OCI-LY7 (cell line): ENCODE measurements at places on chromosomes 13 and 19.

DNA sequence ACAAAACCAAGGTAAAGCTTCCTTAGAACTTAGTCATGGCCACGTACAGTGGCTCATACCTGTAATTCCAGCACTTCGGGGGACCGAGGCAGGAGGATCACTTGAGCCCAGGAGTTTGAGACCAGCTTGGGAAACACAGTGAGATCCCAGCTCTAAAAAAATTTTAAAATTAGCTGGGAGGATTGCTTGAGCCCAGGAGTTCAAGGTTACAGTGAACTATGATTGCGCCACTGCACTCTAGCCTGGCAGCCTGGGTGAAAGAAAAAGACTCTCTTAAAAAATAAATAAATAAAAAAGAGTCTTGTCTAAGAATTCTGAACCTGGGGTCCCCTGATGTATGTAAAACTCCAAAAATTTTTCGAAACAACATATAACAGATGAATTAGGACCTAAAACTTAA is 34.9 kb downstream of the N4BP2L2 start:
- no peak for DNase-seq

DNA sequence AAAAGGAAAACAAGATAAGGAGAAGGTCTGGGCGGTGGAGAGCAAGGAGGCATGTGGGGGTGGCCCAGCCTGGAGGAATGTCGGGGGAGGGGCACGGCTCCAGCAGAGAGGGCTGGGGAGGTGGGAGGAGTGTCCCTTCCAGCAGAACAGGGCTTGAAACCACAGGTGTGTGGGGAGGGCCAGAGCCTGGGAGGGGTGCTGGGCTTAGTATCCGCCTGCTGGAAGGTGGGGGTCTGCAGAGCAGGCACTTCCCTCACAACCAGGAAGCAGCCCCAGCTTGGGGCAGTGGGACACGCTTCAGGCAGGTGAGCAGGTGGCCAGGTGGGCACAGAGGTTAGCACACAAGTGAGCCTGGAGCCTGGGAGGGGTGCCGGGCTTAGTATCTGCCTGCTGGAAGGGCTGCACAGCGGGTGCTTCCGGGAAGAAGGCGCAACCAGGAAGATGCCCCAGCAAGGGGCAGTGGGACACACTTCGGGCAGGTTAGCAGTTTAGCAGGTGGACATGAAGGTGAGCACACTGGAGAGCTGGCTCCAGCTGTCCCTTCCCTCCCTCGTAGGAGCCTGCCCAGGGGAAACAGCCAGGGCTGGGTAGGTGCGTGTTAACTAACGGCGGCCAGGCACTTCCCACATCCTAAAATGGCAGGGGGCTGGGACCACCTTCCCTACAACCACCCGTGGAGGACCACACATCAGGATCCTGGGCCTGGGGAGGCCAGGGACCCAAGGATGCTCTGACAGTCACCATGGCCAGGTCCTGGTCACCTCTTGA is 3.0 kb downstream of the GAS6 start:
- no peak for DNase-seq

GRCh38 chr19:31348481-31349159 is 616 bp downstream of the TSHZ3 start:
- no peak for DNase-seq

GRCh38 chr13:113169277-113170272 is 11.1 kb downstream of the PROZ start:
- DNase-seq, result no peak

- no peak for DNase-seq
Measured at GRCh38 chr13:110503979-110504499, 57.5 kb downstream of the RAB20 start.

DNA sequence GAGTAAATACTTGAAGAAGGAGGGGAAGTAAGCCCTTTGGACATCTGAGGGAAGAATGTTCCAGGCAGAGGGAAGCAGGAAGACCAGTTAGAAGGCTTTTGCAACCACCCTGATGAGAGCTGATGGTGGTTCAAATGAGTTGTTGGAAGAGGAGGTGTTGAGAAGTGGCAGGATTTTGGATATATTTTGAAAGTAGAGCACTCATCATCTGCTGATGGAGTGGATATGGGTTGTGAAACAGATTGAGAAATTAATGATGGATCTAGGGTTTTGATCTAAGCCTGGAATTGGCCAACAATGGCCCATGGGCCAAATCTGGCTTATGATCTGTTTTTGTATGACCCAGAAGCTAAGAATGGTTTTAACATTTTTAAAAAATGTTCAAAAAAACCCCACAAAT is 230.7 kb downstream of the NDFIP2 start:
- DNase-seq, result no peak

- DNase-seq, result no peak
Measured at GRCh38 chr13:32278426-32278825, 36.7 kb downstream of the ZAR1L start.

DNA sequence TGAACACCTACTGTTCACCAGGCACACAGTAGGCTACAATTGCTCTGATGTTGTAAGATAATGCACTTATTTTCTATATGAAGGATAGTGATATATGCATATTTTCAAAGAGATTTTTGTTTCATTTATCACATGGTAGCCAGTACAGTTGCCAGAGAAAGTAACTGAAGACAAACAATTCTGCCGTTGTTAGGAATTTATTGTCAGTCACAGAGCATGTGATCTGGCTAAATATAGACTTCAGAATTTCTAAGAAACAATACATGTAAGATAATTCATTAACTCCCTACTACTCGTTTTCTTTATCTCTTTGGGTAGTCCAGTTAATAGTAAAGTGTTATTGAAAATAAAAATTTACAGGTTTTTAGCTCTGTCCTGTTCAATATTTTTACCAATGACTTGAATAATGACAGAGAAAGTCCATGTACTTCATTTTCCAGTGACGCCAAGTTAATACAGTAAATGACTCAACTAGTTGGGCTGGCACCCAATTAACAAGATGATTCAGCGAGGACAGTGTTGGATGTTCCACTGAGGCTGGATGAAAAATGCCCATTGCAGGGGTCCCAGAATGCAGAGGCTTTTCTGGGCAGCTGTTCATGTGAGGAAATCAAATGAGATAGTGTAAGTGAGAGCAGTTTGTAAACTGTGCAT is 35.6 kb downstream of the GJA3 start:
- DNase-seq, result no peak

- no peak for DNase-seq
Measured at GRCh38 chr19:33434069-33434885, 60.8 kb downstream of the CEBPG start.

DNA sequence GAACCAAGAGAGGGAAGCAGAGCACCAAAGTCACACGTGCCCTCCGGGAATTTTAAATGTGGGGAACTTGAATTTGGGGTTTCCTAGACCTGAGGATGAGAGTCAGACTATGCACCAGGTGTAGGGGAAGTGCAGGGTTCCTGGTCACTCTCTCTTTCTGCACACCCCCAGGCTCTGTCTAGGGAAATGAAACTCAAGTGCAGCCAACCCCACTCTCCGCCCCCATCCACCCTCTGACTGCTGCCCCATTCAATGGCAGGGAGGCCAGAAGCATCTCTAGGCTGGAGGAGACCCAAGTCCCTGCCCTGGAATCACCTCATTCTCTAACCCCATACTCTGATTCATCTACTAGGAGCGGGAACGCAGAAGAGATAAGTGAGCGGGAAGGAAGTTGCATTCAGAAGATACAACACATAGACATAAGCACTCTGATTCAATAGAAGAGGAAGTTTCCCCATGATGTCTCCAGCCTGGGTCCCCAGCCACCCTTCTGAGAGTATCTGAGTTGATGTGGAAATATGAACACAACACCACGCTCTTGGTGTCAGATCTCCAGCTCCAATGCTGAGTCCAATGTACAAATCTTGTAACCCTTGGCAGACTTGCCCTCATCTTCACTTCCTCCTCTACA is 4.7 kb upstream of the SIGLEC14 start:
- DNase-seq, result peak; percentile 48

DNA sequence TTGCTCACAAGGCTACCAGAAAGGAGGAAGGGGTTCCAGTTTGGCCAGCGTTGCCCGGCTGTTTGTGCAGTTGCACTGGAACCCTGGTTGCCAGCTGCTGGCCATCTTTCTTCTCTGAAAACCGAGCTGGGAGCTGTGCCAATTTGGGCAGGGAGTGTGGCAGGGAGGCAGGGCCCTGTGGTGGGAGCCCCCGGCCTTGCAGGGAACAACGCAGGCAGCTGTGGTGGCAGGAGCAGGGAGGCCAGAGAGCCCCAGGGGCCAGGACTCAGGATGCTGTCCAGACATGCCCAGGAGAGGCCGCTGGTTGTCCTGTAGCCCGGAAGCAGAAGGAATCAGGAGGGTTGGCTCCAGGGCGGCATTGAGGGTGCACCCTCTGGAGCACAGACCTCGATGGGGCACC is 4.8 kb downstream of the KMT5C start:
- DNase-seq, result no peak

- peak; percentile 87 for DNase-seq
Measured at GRCh38 chr19:35869327-35870123, 1.2 kb downstream of the APLP1 start.

- DNase-seq, result no peak
Measured at GRCh38 chr19:42568006-42568405, 26.7 kb downstream of the CEACAM8 start.

GRCh38 chr13:23722726-23723453 is 152.7 kb downstream of the TNFRSF19 start:
- DNase-seq, result no peak

- DNase-seq, result no peak
Measured at GRCh38 chr19:3281026-3281425, 56.6 kb downstream of the CELF5 start.

GRCh38 chr13:44106266-44107152 is 226.8 kb downstream of the LACC1 start:
- no peak for DNase-seq

DNA sequence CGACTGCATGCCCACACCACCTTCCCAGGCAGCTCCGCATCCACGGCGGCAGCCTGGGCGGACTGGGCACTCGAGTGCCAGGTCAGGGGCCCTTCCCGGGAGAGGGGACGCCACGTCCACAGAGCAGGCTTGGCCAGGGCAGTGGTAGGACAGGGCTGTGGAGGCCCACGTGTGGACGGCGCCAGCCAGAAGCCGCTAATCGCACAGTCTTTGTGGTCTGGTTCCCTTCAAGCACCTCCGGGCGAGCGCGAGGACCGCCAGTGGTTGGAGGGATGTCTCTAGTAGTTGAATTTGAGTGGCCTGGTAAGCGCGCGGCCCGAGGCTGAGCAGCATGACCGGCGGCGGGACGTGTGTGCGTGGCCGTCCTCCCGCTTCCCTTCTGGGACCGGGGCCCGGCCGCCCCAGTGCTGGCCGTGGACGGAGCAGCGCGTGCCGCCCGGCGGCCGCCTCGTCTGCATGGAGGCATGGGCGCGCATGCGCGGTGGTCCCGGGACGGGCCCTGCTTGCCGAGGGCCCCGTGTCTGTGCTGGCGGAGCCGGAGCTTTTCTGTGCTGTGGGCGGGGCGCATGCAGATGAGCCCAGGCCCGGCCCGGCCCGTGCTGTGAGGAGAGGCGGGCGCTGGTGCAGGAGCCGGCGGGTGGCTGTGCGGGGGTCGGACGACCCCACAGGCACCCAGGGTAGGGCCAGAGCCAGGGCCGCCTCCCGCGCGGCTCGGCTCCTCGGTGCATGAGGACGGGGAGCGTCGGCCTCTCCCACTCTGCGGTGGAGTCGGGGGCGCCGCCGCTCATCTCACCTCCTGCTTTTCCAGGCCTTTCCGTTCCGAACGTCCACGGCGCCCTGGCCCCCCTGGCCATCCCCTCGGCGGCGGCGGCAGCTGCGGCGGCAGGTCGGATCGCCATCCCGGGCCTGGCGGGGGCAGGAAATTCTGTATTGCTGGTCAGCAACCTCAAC is 8.6 kb downstream of the PTBP1 start:
- no peak for DNase-seq

GRCh38 chr13:96781141-96781540 is 213.1 kb downstream of the OXGR1 start:
- DNase-seq, result no peak

DNA sequence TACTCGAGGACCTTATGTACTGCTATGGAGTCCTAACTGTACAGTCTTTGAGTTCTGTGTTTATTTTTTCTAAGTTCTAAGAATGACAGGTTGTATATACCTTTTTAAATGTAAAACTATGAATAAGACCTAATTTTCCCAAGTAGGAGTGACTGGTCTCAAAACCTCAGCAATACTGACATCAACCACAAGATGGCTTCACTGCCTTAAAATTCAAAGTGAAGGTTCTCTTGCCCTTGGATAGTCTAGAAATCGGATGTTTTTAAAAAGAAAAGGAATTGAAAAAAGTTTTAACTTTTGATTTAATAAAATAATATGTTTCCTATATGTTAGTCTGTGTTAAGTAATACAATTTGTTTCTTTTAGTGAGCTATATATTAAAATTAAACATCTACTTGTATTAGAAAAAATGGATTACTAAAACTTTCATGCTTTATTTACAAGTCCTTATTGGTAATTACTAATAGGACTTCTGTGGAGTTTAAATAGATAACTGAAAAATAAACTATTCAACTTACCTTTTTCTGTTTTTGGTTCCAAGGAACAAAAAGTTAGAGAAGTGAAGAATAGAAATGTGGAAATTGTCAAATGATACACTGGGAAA is 52.0 kb downstream of the TDRD3 start:
- DNase-seq, result peak; percentile 38

DNA sequence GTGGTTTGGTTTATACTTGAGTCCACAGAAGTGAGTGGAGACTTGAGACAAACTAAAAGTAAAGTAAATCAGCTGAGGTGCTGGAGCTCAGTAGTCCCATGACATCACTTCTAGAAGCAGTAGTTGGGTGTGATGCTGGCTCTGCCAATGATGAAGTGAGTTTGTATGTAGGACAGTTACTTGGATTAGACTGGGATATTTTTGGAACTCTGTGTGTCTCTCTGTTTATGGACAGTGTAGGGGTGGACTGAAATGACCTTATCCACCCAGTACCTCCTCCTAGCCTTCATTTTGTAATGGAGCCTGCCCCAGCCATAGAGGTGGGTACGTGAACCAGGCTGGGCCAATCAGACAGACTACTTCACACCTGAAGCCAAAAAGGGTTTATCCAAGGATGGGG is 52.2 kb downstream of the POLR1D start:
- no peak for DNase-seq

DNA sequence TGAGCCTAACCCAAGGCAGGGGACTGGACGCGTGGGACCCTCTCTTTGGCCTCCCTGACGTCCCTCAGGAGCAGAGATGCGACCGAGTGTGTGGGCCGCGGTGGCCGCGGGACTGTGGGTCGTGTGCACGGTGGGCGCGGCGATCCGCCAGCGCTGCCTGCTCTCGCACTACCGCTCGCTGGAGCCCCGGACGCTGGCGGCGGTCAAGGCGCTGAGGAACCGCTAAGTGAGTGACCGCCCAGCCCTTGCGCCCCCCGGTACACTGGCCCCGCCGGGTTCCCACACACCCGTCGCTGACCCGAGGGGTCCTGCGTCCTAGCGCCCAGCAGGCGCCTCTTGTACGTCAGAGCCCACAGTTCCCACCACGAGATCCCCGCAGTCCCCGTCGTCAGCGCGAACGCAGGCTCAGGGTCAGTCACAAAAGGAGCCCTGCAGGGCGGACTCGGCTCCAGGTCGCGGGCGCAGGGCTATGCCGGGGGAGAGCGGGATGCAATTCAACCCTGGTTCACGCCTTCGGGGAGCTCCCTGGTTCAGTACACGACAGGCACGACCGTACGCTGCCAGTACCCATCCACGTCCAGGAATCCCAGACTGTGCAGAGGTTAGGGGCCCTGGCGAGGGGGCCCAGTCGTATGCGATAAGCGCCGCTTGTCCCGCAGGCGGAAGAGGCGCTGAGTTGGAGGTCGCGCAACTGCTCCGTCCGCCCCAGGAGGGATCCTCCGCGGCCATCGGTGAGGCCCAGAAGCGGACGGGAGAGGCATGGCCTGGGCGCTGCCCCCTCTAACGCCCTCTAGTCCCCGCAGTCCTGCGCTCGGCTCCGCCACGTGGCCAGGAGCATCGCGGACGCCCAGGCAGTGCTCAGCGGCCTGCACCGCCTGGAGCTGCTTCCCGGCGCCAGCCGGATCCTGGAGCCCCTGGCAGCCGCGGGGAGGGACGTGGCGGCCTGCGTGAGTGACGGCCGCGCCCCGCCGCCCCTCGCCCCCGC is 3.6 kb upstream of the IFNL2 start:
- DNase-seq, result no peak
